ENCODE measurements at places on chromosomes 1 and 21. TPM values are rescaled to one million over a fixed set of nuclear protein-coding genes. Genes with fewer than 3 reads are reported as not detected.

GRCh38 chr21:41425588-41425953 lies 468 bp upstream of the MX1 start:
- no peak overlapping the region for H3K27ac ChIP-seq
- H3K27me3 ChIP-seq = no peaks in the 10 kb centered on the region
- no peak for DNase-seq
- H3K36me3 ChIP-seq = no peaks in the 10 kb centered on the region
- peak overlapping the region; percentile 6 for H3K4me3 ChIP-seq
- H3K4me1 ChIP-seq = peaks cover 14% of the 10 kb centered on the region

FAM72D gene
- 0.24 TPM for total RNA-seq

DNA sequence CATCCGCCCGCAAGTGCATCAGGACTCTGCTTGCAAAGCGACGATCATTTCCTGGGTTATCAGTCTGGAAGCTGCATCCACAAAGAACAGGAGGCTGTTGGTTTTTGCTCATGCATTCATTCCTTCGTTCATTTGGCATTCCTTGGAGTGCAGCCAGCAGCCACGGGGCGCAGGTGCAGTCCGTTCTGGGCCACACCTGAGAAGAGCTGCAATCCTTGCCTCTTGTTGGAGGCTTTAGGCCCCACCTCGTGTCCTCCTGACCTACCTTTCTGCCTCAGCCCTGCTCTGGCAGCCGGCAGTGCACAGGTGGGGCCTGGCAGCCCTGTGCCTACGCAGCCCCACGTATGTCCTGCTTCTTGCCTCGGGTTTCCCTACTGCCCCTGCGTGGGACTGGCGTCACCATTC lies 19.6 kb upstream of the C2CD2 start:
- no peaks in the 10 kb centered on the region for H3K4me1 ChIP-seq
- H3K36me3 ChIP-seq = no peaks in the 10 kb centered on the region
- no peak for DNase-seq
- no peak overlapping the region for H3K27ac ChIP-seq
- H3K4me3 ChIP-seq = no peak overlapping the region

DNA sequence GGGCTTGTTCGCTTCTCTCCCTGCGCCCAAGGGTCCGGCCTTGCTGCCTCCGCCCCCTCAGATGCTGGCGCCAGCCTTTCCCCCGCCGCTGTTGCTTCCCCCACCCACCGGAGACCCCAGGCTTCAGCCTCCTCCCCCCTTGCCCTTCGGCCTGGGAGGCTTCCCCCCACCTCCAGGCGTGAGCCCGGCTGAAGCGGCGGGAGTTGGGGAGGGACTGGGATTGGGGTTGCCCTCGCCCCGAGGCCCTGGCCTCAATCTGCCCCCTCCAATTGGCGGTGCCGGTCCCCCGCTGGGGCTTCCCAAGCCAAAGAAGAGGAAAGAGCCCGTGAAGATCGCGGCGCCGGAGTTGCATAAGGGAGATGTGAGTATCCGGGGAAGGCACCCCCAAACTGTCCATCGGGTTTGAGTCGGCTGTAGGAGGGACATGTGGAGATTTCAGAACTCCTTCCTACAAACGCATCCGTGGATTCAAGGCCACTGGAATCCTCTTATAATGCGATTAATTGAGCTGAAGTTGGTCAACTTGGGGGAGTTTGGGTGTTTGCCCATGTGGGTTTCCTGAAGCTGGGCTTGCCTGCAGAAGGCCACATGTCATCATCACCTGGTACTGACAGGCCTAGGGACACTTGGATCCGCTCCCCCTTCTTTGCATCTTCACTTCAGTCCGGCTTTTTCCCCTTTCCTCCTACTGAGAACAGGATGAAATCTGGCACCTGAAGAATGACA lies 707 bp downstream of the PRCC start:
- peak; percentile 38 for DNase-seq
- H3K4me1 ChIP-seq = peaks cover 34% of the 10 kb centered on the region
- H3K27ac ChIP-seq = peak overlapping the region; percentile 85

- no peaks in the 10 kb centered on the region for H3K4me1 ChIP-seq
- DNase-seq = no peak
- no peaks in the 10 kb centered on the region for H3K36me3 ChIP-seq
- no peak overlapping the region for H3K4me3 ChIP-seq
- no peaks in the 10 kb centered on the region for H3K27me3 ChIP-seq
Measured at GRCh38 chr1:240255922-240256321, 164.2 kb downstream of the FMN2 start.

PTAFR gene
- total RNA-seq = 0.96 TPM

GRCh38 chr1:10733474-10734366 lies 62.7 kb downstream of the CASZ1 start:
- no peak overlapping the region for H3K4me3 ChIP-seq
- DNase-seq = no peak
- H3K27ac ChIP-seq = no peak overlapping the region
- H3K27me3 ChIP-seq = no peaks in the 10 kb centered on the region

RAB4A gene
- 41.7 TPM for total RNA-seq

DNA sequence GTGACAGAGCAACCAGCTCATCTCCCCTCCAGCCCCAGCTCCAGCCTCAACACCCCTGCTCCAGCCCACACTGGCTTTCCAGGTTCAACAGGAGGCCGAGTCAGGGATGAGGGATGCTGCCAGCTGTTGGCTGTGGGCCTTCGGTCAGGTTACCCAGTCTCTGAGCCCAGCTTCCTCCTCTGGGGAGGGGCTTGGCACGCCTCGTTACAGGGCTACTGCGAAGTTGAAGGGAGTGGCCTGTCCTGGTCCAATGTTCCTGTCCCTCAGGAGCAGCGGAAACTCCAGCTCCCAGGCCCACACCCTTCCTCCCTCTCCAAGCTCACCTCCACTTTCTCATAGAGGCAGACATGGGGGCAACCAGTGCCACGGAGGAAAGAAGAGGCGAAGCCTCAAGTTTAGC lies 15.1 kb upstream of the TAS1R2 start:
- no peaks in the 10 kb centered on the region for H3K4me1 ChIP-seq
- no peak overlapping the region for H3K4me3 ChIP-seq
- DNase-seq = no peak

DNA sequence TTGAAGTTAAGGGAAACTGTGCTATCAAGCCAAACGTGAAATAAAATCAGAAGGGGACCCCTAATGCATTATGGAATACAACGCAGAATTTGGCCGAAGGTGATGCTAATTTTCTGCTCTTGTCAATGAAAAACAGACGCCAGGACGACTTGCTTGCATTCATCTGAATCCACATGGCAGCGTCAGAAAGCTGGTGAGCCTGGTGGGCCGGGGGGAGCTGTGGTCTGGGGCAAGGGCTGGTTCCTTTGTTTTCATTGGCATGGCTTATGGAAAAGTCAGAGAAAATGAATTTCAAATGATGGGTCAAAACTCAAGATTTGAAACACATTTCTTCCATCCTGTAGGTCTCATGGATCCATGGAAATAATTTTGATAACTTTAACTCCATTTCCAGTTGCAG lies 86.4 kb upstream of the RUNX1 start:
- H3K27ac ChIP-seq = peak overlapping the region; percentile 96
- H3K4me1 ChIP-seq = peaks cover 13% of the 10 kb centered on the region
- DNase-seq = no peak
- H3K4me3 ChIP-seq = no peak overlapping the region
- H3K36me3 ChIP-seq = no peaks in the 10 kb centered on the region

DNA sequence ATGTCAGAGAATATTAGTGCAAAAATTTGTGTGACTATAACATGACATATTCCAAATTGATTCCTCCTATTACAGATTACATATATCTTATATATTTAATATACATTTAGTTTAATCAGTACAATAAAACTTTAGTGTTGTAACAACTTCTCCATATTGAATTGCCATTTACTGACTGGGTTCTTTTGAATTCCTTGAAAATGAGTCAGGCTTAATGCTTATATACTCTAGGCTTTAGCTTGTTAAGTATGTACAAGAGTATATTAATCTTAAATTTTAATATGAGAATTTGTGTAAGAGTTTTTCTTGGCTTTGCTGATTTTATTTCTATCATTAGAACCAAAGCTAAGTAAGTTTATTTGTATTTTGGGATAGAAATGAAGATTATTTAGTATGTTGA lies 40.3 kb downstream of the XPR1 start:
- no peaks in the 10 kb centered on the region for H3K4me1 ChIP-seq
- no peak for DNase-seq
- H3K27me3 ChIP-seq = no peaks in the 10 kb centered on the region
- no peaks in the 10 kb centered on the region for H3K36me3 ChIP-seq
- H3K27ac ChIP-seq = no peak overlapping the region

DNA sequence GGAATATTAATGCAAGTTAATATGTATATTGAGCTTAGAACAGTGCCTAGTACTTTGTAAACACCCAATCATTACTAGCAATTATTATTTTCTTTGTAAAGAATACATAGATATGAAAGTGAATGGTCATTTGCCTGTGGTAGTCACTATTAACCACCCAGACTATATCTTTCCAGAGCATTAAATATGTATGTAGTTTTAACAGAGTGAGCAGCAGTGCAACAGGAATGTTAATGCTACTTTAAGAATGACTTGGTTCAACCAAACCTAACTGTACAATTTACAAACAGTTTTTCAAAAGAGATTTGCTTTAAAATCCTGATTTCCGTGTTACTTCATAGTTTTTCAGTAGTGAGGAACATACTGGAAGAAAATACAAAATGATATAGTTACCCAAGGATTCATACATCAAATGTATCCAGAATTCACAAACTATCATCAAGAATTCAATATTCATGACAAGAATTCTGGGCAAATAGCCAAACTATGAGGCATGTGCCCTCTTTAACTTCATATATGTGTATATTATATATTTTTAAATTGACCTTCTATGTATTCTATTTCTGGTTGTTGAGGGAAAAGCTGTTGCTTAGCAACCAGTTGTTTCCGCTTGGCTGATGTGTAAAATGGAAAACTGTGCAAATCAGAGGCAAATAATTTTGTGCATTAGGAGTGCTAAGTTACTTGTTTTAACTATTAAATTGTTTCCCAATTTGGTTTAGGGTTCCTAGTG lies 34.9 kb upstream of the IVNS1ABP start:
- no peak overlapping the region for H3K4me3 ChIP-seq
- no peaks in the 10 kb centered on the region for H3K36me3 ChIP-seq
- no peaks in the 10 kb centered on the region for H3K27me3 ChIP-seq
- peaks cover 10% of the 10 kb centered on the region for H3K4me1 ChIP-seq
- no peak overlapping the region for H3K27ac ChIP-seq

- peaks cover 4% of the 10 kb centered on the region for H3K4me1 ChIP-seq
- H3K27me3 ChIP-seq = peaks cover 36% of the 10 kb centered on the region
- no peak overlapping the region for H3K27ac ChIP-seq
Measured at GRCh38 chr1:206909161-206909882, 12.1 kb downstream of the IL24 start.

GRCh38 chr21:15001113-15001512 lies 63.7 kb downstream of the NRIP1 start:
- peaks cover 19% of the 10 kb centered on the region for H3K4me1 ChIP-seq
- H3K27ac ChIP-seq = no peak overlapping the region
- H3K36me3 ChIP-seq = no peaks in the 10 kb centered on the region
- DNase-seq = no peak
- no peak overlapping the region for H3K4me3 ChIP-seq

UAP1 gene
- total RNA-seq = 59.3 TPM

DNA sequence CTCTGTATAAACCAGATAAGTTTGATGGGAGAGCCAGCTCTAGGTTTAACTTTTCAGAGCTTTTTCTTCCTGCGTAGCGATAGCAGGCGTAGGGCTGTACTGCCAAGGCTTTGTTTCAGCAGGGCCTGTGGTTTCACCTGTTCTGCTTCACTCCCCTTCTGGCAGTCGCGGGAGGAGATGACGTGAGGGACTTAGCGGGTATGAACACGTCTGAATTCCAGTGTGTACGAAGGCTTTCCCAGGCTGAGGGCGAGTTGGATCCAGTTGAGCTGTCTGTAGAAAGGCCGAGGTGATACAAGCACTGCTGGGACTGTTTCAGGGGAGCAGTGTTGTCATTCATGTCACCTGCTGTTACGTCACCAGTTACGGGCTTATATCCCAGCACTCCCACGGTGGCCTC lies 21.2 kb downstream of the PEX14 start:
- DNase-seq = no peak
- no peaks in the 10 kb centered on the region for H3K27me3 ChIP-seq
- no peaks in the 10 kb centered on the region for H3K36me3 ChIP-seq
- no peaks in the 10 kb centered on the region for H3K4me1 ChIP-seq

DNA sequence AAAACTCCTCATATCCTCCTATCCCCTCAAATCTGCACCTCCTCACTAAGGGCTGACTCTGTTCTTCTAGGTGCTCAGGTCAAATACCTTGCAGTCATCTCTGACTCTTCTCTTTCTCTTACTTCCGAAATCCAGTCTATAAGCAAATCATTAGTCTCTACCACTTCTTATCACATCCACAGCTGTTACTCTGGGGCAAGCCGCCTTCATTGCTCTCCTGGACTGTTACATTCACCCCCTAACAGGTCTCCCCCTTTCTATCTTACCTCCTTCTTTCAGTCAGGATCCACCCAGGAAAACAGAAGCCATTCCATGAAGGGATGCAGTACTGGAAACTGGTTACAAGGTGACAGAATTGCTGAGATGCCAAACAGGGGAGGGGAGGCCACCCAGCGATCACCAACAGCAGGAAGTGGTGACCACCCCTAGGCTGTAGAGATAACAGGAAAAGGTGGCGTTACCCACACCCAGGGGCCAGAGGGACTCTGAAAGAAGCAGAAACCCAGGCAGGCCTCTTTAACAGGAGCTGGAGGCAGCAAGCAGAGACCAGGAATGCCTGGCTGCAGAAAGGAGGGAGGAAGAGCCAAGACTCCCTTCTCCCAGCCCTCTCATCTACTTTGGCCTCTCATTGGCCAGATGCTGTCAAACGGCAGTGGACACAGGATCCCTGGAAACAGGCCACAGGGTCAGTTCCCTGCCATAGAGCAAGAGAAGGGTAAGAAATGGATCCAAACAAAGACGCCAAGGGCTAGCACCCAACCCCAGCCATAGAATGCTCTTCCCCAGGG lies 55.5 kb upstream of the FOXO6 start:
- H3K27ac ChIP-seq = no peak overlapping the region
- no peaks in the 10 kb centered on the region for H3K4me1 ChIP-seq
- H3K27me3 ChIP-seq = peaks cover 4% of the 10 kb centered on the region
- no peak for DNase-seq

OLFML2B gene
- total RNA-seq = 2.2 TPM

- no peaks in the 10 kb centered on the region for H3K27me3 ChIP-seq
- peak; percentile 73 for DNase-seq
- H3K36me3 ChIP-seq = no peaks in the 10 kb centered on the region
- H3K4me3 ChIP-seq = peak overlapping the region; percentile 61
- peak overlapping the region; percentile 99 for H3K27ac ChIP-seq
Measured at GRCh38 chr1:23801338-23801748, 789 bp upstream of the GALE start.

DNA sequence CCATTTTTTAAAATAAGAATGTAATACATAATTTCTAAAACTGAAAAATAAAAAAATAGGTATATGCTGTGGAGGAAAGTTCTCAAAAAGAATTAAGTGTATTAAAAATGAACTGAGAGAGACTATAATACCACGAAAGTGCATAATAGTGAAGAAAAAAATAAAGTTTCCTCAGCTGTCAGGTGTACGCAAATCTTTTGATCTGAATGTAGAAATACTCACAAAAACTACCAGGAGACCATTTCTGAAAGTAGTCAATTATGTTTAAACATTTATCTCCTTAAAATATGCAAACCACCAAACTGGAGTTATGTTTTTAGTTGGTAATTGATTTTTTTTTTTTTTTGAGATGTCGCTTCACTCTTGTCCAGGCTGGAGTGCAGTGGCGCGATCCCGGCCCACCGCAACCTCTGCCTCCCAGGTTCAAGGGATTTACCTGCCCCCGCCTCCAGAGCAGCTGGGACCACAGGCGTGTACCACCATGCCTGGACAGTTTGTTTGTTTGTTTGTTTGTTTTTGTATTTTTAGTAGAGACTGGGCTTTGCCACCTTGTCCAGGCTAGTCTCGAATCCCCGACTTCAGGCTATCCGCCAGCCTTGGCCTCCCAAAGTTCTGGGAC lies 1169.2 kb upstream of the B3GALT2 start:
- no peak overlapping the region for H3K27ac ChIP-seq
- H3K4me3 ChIP-seq = no peak overlapping the region
- no peaks in the 10 kb centered on the region for H3K36me3 ChIP-seq
- DNase-seq = no peak
- H3K27me3 ChIP-seq = no peaks in the 10 kb centered on the region
- H3K4me1 ChIP-seq = no peaks in the 10 kb centered on the region

CFHR3 gene
- total RNA-seq = 1.7 TPM
